Activated naive CD4-positive, alpha-beta T cell treated with Interleukin-2 at 50 U/mL for 16 hours (primary cell): ENCODE measurements at places on chromosomes 2 and 18.

GRCh38 chr2:170258382-170258781 is 80.4 kb downstream of the MYO3B start:
- DNase-seq: no peak

- DNase-seq: no peak
Measured at GRCh38 chr2:99648178-99648844, 158.5 kb upstream of the REV1 start.

GRCh38 chr2:240670402-240670801 is 12.3 kb downstream of the AQP12B start:
- DNase-seq: no peak

DNA sequence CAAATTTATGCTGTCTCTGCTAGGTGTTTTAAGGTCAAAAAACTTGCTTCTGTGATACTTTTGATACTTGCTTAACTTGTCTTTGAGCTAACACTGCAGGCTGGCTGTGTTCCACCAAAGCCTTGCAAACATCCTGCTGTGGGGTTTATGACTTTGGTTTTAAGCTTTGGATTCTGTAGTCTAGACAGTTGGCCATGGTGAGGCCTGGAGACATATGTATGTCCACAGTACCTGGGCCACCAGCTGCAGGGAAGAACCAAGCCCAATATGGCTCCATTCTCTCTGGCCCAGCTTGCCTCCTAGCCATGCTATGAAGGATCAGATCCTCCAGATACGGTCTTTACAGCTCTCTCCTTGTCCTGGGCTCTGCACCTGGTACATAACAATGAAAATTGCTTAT is 113.9 kb downstream of the INO80D start:
- no peak for DNase-seq

- no peak for DNase-seq
Measured at GRCh38 chr2:85435220-85435958, 16.9 kb downstream of the SH2D6 start.

GRCh38 chr18:54791657-54792056 is 36.6 kb upstream of the RAB27B start:
- DNase-seq: no peak

DNA sequence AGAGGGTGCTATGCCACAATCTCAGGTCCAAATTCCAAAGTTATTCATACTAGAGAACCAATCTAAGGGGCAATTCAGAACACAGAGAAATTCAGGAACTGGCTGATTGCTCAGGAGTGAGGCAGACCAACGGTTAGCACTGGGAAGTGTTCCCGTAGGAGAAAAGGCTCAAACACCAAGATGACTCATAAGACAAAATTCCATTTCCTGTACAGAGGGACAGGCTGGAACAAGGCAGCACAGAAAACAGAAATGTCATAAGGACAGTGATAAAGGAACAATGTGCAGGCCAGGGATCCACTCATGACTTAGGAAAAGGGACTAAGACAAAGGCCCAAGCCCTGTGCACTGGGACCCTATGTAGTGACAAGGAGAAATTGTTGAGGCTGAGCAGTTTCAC is 54.2 kb downstream of the PDE1A start:
- DNase-seq: no peak

- no peak for DNase-seq
Measured at GRCh38 chr18:2948038-2948437, 64.9 kb downstream of the LPIN2 start.

DNA sequence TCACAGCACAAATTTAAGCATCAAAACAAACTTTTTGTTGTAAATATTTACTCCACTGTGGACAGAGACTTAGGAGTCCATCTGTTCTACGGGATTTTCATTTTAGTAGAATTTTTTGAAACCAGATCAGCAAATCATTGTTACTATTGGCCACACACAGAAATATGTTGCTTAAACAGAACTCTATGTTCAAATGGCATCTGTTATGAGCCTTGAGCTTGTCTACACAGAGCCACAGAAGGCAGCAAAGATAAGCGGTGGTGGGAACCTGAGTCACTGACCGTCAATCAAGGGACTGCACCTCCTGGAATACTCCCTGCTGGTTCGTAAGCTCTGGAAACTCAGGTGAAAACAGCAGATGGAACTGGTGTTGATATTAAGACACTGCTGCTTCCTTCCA is 156.8 kb downstream of the TMEM200C start:
- no peak for DNase-seq

DNA sequence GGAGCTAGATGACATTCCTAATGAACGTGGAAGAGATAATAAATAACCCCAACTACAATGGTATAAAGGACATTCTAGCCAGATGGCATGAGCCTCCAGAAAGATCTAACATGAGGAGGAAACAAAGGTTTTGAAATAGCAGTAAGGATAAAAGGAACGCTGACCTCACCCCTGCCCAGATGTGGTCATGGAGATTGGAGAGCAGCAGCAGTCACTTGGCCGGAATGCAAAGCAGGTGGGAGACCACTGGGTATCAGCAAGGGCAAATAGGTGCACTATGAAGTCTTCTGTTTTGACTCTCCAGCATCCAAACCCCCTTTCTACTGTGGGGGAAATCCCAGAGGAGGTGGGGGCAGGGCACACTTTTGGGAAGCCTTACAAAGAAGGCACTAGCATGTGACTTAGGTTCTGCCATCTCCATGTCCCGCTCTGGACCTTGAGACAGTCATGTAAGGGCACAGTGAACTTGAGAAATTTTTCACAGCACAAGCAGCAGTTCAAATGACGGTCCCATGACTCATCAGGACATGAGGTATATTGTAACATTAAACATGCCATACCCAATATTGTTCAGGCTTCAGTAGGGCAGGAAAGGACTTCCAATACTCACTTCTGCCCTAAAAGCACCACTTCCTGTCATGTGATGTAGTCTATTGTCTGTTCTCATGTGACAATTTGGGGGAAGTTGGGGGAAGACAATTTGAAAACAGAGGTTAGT is 55.2 kb downstream of the METTL4 start:
- DNase-seq: no peak

DNA sequence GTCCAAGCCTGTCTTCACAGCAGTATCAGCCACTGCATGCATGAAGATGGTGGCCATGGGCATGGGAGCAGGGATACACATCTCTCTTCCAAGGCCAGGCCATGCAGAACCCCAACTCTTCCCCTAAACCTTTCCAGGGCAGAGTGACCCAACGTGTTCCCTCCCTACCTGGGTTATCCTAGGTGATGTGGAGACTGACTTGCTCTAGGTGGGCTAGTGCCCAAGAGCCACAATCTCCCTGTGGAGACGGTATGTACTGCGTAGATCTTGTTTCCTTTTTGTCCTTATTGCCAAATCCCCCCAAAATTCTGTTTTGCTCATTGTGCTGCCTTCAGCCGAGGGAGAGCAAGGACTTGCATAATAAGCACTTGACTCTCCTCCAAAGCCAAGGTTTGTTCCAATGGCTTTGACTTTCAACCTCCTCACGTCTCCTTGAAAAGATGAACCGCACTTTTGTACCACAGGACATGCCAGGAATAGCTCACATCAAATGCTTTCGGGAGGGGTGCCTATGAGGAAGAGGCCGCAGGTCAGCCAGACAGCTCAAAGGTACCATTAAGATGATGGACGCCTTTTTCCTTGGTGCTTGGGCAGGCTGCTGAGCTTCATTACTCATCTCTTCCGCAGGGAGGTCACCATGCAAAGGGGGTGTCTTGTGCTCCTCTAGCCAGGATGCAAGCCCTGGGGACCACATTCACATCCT is 76.2 kb upstream of the GLI2 start:
- no peak for DNase-seq

- no peak for DNase-seq
Measured at GRCh38 chr18:11167778-11168177, 18.4 kb upstream of the PIEZO2 start.

GRCh38 chr2:60313470-60314172 is 239.8 kb downstream of the BCL11A start:
- no peak for DNase-seq

- no peak for DNase-seq
Measured at GRCh38 chr2:238908960-238909951, 61.4 kb downstream of the TWIST2 start.
